ENCODE measurements at places on chromosomes 6 and 20. TPM values are rescaled to one million over a fixed set of nuclear protein-coding genes. Genes with fewer than 3 reads are reported as not detected.

ARG1 gene
- not detected for total RNA-seq

TUBB2B gene
- total RNA-seq = 152 TPM

EGFL8 gene
- total RNA-seq = 92.7 TPM

GGTLC1 gene
- not detected for total RNA-seq

TAB2 gene
- 21.4 TPM for total RNA-seq

ZSCAN23 gene
- 5.4 TPM for total RNA-seq

RAET1L gene
- not detected for total RNA-seq

LZTS3 gene
- total RNA-seq = 5.1 TPM

CST2 gene
- not detected for total RNA-seq

ZNF334 gene
- 2.5 TPM for total RNA-seq

PNPLA1 gene
- not detected for total RNA-seq
